ENCODE measurements at places on chromosomes 4 and X.

DNA sequence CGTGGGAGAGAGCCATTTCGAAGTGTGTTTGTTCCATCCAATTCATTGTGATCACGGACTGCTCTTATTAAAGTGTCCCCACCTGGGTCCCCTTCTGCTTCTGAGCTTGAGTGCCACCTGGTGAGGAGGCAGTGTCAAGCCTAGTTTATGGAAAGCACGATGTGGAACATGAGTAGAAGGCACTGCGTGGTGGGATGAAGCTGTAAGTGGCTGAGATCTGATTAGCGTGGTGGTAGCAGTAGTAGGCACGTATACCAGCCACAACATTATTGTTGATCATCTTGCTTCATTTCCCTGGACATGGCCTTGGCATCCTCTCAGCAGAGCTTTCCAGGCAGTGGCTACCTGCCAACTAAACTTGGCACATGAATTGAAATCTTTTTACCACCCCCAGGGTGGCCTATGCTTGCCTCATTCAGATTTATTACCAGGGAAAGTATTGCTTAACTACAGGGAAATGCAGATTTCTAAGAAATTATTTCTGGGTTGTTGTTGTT, 46.4 kb downstream of the GPAT3 start:
- DNase-seq: no peak

- no peak for DNase-seq
Observed at GRCh38 chrX:130575831-130576389, 174.1 kb downstream of the RBMX2 start.

- DNase-seq: no peak
Observed at GRCh38 chr4:98319021-98319420, 57.8 kb downstream of the RAP1GDS1 start.

- DNase-seq: no peak
Observed at GRCh38 chrX:153651540-153652079, 4.6 kb downstream of the DUSP9 start.

GRCh38 chrX:84182516-84182915, 5.5 kb downstream of the RPS6KA6 start:
- DNase-seq: no peak

DNA sequence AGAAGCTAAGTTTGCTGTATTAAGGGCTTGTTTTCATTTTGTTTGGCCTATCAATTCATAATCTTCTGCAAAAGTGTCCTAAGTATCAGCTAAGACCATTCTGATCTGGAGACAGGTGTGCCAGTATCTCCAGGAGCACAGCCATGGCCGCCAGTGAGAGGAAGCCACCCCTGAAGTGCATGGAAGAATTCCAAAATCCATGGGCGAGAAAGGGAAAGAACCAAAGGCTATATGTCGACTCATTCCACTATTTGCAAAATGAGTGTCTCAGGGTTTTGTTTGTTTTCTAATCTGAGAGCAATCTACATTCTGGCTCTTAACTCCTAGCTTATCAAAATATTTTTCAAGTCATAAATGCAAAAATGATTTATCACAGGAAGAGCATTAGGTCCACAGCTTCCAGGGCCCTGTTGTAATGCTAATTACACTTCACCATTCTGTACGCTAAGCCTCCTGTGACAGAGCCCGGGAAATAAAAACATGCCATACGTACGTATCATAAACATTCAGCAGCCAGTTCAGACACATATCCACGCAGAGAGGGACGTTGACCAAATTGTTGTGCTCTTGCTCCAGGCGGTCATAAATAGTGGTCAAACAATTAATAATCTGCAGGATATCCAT, 137.3 kb upstream of the FTHL17 start:
- no peak for DNase-seq

DNA sequence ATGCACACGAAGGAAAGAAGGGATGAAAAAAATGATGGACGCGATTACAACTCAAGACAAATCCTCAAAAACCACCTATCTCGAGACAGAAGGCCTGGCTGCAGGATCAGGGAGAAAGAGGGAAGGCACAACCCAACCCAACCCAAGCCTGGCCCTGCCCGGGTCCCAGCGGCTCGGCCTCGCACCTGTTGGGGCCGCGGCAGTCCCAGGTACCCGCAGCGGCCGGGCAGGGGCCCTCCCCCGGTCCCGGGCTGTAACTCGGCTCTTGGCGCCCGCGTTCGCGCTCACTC, 464 bp downstream of the RASGEF1B start:
- no peak for DNase-seq

Measured in stimulated activated CD4-positive, alpha-beta T cell treated with anti-CD3 and anti-CD28 coated beads, Interleukin-1b, Interleukin-23, amount 100 ng/mL, for 1 hour (primary cell).